ENCODE measurements at places on chromosomes 6 and 20. TPM values are rescaled to one million over a fixed set of nuclear protein-coding genes. Genes with fewer than 3 reads are reported as not detected.

MYH7B gene
- total RNA-seq = 0.04 TPM

HLA-DPB1 gene
- not detected for total RNA-seq

ANGPT4 gene
- not detected for total RNA-seq

TRAPPC3L gene
- total RNA-seq = not detected

FILIP1 gene
- not detected for total RNA-seq

RAB44 gene
- total RNA-seq = not detected

PRDM13 gene
- not detected for total RNA-seq

CTAGE9 gene
- not detected for total RNA-seq

DNA sequence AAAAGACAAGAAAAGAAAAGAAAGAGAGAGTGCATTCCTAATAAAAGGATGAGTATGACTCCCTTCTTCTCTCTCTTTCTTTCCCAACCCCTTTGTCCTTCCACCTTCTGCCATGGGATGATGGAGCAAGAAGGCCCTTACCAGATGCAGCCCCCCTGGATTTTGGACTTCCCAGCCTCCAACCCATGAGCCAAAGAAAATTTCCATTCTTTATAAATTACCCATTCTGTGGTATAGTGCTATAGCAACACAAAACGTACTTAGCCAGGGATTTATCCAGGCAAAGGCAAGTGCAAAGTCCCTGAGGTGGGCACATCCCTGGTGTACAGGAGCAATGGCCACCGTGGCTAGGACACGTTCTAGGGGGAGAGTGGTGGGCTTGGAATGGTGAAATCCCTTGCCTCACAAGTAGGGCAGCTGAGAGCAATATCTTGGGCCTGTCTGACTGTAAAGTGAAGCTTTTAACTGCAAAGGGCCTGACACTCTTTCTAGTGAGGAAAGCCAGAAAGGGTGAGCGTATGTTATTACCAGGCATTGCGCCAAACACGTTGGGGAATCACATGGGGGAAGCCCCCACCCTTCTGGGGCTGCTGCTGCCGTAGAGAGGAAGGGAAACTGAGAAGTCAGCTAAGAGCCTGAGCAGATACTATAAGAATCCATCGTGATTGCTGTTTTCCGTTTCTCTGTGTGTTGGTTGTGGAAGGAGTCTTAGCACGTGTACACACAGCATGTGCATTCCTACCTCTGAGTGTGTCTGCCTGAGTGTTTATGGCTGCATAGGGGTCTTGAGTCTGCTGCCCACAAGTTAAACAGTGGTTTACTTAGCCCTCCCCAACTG, 50.7 kb upstream of the SIRPA start:
- DNase-seq = no peak

DNA sequence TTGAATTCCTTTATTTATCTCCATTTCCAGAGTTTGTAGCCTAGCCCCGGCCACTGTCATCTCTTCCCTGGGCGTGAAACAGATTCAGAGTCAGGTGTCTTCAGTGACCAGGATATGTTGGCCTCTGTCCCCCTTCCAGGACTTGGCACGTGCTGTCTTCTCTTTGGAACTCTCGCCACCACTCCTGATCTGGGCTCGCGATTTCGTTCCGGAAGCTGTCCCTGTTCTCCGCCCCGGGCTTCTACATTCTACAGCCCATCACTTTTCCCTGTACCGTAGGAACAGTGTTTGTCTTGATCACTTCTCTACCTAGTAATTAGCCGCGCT, 739 bp downstream of the GSS start:
- peak; percentile 38 for DNase-seq

GRCh38 chr6:11277275-11278206, 45.1 kb upstream of the NEDD9 start:
- peak; percentile 69 for DNase-seq

- DNase-seq = no peak
Observed at GRCh38 chr6:78709021-78709420, 158.3 kb upstream of the IRAK1BP1 start.

DNA sequence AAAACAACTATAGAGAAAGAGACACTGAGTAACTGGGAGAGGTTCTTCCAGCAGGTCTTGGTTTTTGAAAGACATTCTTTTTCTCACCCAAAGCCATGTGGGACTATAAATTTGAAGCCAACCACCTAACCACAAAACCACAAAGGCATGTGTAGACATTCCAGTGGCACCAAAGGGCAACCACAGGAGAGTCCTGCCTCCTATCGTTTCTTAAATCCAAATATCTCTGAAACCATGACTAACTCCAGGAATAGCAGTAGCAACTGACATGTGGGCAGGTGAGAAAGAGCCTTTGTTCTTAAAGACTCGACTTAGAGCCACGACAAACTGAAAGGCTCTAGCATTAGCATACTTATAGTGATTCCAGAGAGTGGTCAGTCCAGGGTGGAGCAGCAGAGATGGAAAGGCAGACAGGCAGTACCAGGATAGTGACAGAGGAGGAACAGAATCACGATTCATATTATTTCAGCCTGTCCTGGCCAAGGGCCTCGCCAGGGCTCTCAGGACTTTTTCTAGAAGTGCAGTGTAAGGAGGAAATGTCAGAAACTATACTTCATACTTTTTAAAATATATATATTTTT, 9.4 kb upstream of the COL9A1 start:
- peak; percentile 89 for DNase-seq

GRCh38 chr6:139525415-139525814, 151.0 kb upstream of the CITED2 start:
- no peak for DNase-seq

DNA sequence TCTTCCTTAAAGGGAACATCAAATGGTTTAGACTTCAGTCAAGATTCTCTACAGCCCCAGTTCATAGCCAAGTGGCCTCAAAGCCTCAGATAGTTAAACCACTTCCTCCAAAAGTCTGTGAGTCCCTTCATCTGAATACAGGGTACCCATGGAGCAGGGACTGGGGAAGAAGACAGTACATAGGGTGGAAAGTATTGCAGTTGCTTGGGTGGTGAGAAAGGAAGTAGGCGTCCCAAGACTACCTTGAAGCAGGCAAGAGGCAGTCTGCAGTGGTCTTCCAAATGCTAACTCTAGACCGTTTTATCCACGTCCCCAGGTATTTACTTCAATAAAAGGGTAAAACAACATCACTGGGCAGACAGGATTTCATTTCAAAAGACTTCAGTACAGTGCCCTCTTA, 2.0 kb downstream of the FYN start:
- DNase-seq = no peak

GRCh38 chr20:50294164-50295088, 103.8 kb downstream of the CEBPB start:
- no peak for DNase-seq

DNA sequence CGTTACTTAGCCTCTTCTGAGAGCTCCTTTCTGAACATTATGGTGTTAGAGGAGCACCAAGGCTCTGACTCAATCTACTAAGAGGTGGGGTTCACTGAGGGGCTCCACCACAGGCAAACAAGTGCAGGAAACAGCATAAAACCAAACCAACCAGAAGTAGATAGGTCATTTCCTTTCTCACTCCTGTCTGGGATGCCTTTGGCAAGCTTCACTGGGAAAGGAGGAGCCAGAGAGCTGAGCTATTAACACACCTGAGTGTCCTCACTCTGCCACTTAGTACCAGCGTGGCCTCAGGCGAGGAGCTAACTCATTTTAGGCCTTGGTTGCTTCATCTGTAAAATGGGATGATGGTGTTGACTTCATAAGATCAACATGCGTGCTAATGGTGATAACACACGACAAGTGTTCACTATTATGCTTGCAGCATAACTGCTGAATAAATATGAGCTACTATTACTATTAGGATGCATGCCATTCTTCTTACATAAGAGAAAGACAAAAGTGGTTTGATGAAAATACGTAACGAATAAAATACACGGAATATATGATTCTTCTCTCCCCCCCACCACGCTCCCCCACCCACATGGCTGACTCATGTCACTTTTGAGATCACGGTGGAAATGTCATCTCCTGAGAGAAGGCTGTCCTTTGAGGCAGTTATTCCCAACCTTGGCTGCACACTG, 185.4 kb downstream of the BCAS1 start:
- peak; percentile 92 for DNase-seq

DNA sequence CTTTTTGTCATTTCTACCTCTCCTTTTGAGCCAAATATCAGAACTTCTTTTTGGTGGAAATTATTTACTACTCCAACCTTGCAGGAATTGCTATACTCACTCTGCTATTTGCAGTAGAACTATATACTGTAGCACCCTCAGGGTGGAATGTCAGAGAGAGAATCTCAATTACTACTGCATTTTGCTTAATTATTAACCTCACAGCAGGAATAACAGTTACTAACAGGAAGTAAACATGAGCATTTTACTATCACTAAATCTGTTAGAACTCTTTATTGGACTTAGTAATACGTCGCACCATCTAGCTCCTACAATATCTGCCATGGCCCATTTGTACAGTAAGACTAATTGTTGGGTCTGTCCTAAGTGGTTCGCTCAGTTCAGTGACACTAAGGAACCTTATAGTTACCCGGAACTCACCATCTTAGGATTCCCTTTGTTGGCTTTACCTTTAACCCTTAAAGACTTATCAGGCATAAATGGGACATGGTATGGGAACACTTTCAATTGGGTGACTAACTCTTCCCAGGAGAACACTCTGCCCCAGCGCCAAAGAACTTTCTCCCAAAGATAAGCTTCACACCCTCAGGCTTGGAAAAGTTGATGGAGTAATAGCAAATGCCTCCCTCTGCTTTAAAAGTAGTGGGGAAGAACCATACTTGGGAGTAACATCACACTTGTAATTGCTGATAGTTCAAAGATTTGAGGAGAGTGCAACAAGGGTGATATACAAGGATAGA, 38.8 kb downstream of the PLN start:
- no peak for DNase-seq
